Cortex of kidney (tissue), 1 donor: ENCODE measurements at places on chromosomes 3 and 15.

- DNase-seq: no peak
These were observed 1138.3 kb downstream of the ROBO1 start for GRCh38 chr3:78629544-78629943.

- no peak for DNase-seq
These were observed 108.3 kb downstream of the SEMA5B start for GRCh38 chr3:122919291-122919610.

- no peak for DNase-seq
These were observed 271.9 kb downstream of the FOXP1 start for GRCh38 chr3:71311661-71312046.

- DNase-seq: no peak
These were observed 78.1 kb upstream of the RNF7 start for GRCh38 chr3:141659821-141660613.

- DNase-seq: peak; percentile 27
These were observed at the start of gene MITF for GRCh38 chr3:69739204-69740102. TSS of gene MITF (plus strand) at chr3:69739464. CDS start at chr3:69739598, 134 bp downstream.

- DNase-seq: no peak
These were observed 176.8 kb downstream of the TUSC7 start for GRCh38 chr3:116886202-116886893.

- no peak for DNase-seq
These were observed 317.8 kb upstream of the C2CD4B start for GRCh38 chr15:62482785-62483429.

GRCh38 chr3:25427942-25428788, at the start of gene RARB:
TSS of gene RARB (plus strand) at chr3:25428263. CDS start at chr3:25428732, 469 bp downstream.
- DNase-seq: no peak
